Caki2 (cell line): ENCODE measurements at places on chromosomes 7 and 10.

DNA sequence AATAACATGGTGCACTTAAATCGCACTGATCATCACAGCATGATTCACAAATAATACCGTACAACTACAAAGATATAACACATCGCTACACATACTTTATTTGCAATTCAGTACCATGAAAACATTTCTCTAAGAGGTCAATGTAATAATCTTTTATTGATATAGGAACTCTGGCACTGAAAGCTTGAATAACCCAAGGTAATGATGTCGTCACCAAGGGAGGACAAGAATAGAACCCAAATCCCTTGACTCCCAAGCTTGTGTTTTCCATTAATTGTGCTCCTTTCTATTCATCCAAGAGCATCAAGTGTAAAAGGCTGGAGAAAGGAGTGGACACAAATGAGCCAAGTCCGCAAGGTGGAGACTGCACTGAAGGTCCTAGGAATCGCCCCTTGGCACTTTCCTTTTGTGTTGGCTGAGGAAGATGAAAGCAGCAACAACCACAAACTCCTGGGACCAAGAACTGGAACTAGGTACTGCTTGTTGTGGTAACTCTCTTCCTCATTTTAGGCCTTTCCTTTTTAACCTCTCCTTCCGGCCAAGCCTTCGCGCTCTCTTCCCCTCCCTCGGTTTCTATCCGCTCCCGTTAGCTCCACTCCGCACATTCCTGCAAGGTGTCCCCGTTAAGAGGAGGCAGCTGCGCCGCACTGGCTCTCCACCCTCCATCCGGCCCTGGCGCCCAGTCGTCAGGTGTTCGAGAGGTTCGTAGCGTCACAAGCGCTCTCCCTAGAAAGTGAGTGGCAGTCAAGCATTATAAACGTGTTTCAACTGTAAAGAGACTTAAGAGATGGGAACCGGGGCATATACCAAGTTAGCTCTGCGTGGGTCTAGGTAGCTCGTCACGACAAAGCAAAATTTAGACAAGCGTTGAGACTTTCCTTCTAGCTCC is 1.0 kb upstream of the CBLL1 start:
- no peak for DNase-seq

DNA sequence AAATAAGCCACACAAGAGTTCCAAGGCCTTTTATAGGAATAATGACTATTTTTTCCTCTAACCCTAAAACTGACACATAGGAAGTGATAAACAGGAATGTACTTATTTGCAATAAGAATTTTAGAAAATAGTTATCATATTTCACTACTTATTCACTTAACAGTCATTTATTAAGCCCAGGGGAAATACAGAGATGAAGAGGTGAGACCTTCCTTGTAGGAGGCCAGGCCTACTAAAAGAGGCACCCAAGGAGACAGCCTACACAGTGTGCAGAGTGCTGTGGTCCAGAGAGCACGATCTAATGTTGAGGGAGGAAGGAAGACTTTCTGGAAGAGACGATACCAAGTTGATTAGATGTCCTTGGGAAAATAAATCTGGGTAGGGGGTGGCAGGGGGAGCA is 45.0 kb upstream of the PPP1R3C start:
- no peak for DNase-seq

DNA sequence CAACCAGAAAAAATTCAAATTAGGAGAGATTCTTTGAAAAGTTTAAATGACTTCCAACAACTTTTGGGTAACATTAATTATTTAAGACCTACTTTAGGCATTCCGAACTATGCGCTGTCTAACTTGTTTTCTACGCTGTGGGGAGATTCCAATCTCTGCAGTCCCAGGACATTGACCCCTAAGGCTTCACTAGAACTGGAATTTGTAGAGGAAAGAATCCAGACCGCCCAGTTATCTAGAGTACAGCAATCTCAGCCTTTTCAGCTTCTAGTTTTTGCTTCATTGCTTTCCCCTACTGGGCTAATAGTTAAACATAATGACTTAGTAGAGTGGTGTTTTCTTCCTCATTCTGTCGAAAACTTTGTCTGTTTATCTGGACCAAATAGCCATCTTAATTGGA is 14.9 kb upstream of the DDC start:
- DNase-seq = no peak

DNA sequence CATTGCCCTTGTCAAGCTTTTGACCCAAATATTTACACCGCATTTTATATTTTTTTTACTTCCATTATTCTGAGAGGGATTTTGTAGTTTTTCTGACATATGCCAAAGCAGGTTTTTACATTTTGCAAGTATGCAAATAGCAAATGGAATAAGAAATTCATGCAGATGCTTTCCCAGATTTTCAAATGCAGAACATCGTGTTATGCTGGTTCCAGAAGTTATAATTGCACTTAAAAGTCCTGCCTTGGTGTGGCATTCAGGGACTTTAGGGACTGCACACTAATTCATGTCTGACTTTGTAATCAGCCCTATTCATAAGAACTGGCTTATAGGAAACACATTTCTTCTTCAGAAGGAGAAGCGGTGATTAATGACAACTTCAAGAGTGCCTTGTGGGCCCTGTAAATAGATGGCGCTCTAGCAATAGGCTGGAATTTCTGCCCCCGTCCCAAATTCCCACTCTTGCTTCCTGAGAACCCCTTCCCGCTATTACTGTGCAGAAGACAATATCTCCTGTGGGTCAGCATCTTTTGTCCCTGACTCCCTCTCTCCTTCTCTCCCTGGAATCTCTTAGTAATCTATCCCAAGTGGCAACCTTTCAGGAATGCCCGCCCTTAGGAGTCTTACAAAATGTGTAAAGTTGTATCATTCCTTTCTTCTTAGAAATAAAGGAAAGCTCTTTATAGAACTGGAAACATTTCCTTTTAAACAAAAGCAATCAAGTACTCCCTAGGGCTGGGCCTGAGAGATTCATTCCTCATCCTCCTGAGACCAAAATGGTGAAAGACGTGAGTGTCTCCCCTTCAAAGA is 264.0 kb downstream of the INHBA start:
- no peak for DNase-seq

DNA sequence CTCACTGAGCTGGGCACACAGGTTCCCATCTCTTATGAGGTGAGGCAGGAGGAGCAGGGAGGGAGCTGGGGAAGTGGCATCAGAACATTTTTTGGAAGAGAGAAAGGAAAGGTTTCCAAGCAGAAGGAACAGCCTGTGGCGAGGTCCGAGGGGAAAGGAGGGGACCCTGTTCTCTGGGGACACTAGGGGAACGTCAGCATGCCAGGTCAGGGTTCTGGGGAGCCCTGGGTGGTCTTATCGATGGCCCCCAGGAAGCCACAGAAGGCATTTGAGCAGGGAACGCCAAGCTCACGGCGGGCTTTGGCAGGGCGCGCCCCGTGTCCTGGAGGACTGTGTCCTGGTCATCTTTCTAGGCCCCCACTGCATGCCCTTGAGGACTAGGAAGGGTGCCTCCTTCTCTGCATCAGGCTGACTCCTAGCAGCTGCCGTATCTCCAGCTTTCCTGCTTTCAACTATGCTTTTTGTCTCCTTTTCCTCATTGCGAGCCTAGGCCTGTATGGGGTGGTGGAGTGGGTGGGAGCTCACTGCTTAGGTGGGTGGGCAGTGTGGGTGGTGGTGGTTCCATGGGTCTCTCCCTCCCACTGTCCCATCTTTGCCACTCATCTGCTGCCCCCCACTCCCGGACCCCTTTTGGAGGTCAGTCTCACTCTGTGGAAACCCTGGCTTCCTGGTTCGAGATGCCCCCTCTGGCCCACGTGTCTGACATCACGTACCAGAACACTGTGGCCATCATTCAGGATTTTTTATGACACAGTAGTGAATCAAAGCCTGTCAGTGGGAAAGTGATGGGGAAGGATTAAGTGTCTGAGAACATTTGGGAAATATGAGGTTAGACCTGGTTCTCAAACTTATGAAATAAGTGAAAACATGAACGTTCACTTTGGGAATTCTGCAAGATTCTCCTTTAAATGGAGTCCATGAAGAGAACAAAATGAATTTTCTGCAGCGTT is 89.1 kb downstream of the CUX1 start:
- no peak for DNase-seq

DNA sequence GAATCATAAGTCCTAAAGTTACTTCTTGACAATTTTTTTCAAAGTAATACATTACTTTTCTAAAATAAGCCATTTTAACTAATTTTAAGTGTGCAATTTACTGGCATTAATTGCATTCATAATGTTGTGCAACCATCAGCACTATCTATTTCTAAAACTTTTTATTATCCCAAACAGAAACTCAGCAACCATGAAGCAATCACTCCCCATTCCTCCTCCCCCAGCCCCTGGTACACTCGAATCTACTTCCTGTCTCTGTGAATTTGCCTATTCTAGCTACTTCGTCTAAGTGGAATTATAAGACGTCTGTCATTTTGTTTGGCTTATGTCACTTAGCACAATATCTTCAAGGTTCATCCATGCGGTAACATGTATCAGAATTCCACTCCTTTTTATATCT is 84.9 kb downstream of the MKX start:
- DNase-seq = no peak
